Glomerular endothelial cell (primary cell): ENCODE measurements at places on chromosomes 4 and X.

- no peak for DNase-seq
Measured at GRCh38 chrX:70096052-70096451, 33.8 kb downstream of the OTUD6A start.

GRCh38 chr4:52704133-52704532 is 45.0 kb upstream of the USP46 start:
- DNase-seq: no peak

- DNase-seq: no peak
Measured at GRCh38 chr4:70705183-70706043, 16.4 kb upstream of the RUFY3 start.

DNA sequence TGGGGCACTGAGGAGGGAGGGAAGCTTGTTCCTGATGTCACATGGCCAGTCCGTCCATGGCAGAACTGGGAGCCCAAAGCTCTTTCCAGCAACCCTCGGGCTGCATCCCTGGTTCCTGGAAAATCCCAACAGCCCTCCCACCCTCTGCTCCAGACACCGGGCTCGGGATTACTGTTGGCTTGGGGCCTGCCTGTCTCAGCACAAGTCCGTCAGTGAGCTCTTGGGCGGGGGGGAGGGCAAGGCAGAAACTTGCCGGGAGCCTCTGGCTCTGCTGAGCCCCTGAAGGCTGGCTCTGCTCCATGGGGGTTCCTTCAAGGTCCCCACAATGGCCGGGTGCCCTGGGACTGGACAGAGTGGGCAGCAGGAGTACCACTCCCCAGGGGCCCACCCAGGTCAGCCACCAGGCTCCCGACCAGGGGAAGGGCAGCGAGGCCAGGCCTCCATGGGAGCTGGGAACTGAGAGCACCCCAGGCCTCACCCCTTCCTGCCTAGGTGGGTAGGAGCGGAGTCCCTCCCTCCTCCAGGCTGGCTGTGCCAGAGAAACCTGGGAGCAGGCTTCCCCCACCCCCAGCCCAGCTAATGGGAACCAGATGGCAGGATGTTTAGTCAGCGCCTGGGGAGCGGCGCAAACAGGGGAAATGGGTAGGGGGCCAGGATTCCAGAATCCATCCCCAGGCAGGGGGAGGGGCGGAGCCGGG is 6.4 kb upstream of the HAUS7 start:
- DNase-seq: no peak

DNA sequence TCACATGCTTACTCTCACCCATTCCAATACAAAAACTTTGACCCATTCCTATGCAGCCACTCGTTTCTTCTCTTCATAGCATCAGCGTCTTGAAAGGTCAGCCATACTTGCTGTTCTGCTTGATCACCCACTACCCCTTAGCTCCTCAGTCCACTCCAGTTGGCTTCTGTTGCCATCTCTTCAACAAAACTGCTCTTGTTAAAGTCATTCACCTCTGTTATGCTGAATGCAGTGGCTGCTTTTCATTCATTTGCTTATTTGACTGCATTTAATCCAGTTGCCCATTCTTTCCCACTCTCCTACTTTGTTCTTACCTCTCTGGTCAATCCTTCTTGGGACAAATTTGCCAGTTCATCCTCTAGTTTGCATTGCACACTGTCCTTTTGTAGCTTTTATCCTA is 24.9 kb downstream of the CEP135 start:
- DNase-seq: no peak

- DNase-seq: no peak
Measured at GRCh38 chr4:121669163-121669550, 27.6 kb downstream of the ANXA5 start.

- no peak for DNase-seq
Measured at GRCh38 chrX:118977424-118977823, 3.0 kb downstream of the LONRF3 start.

DNA sequence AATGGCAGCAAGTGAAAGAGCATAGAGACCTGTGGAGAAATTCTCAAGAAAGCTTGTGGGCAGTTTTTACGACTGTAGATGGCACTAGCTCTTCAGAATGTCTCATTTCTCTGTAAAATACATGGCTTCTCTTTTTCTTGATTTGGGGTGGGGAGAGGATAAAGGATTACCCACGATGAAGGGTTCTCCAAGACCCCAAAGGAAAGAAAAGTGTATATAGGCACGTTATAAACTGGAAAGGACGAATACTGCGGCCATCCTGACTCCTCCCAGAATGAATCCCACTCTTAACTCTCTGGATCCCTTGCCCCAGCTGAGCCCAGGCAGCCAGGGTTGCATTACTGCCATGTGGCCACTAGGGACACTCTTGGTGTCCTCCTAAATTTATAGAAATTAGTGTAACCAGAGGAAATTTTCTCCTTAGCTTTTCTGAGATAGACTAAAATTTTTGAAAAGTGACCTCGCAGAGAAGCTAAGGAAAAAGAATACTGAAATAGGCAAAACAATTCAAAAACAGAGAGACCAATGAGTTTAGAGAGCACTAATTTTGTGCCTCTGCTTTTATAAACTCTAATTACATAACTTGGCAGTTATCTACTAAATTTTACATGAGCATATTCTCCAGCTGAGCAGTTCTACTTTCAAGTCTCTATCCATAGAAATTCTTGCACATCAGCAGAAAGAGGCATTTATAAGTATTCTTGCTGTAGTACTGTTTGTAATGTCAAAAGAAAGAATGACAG is 37.8 kb upstream of the PCDH19 start:
- DNase-seq: peak; percentile 31

GRCh38 chr4:113756005-113756410 is 5.5 kb downstream of the CAMK2D start:
- DNase-seq: peak; percentile 47

DNA sequence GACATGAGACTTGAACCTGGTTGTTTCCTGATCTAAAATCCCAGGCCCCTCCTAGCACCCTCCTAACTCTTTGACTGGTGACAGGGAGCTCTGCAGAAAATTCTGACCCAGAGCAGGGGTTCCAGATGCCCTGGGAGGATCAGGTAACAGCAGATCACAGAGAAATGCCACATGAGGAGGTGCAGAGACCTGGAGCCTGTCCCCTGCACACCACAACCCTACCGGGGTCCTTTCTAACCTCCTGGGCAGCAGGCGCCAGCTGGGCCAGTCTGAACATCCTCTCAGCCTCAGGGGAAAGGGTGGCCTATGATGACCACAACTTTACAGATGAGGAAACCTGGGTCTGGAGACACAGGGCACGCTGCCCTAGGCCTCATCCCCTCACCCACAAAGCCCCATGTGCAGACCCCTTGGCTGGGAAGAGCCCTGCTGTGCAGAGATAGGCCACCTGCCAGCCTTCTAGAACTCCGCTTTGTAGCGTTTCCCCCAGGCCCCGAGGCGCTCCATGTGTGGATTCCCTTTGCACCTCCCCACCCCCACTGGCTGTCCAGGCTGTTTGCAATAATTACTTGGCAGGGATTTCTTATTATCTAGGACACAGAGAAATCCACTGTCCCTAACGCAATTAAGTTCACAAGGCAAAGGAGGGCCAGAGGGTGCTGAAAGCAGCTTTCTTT is 36.5 kb downstream of the WDR1 start:
- DNase-seq: no peak

GRCh38 chrX:56623316-56623715 is 59.9 kb downstream of the UBQLN2 start:
- DNase-seq: no peak

DNA sequence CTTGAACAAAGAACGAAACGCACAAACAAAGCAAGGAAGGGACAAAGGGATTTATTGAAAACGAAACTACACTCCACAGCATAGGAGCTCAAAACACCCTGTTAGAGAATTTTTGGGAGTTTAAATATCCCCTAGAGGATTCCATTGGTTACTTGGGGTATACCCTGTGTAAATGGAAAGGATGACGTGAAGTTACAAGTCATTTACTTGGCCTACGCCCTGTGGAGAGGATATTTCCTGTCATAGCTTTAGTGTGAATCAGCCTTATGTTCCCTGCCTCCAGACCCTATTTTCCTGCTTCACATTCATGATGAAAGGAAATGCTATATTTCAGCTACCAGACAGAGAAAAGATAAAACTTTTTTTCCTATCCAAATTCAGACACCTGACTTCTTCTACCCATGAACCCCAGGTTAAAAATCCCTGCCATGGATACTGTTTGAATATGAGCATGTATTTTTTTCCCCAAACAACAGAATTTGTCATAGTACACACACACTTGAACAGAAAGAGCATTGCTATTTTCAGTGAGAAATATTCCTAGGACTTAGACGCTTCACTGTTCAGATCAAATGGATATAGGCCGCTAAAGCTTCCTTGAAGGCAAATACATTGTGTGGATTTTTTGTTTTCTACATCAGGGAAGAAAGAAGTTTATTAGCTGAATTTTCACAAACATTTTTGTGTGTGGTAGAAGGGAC is 20.4 kb downstream of the PIN4 start:
- no peak for DNase-seq

- DNase-seq: no peak
Measured at GRCh38 chr4:3388471-3389232, 53.1 kb upstream of the HGFAC start.

DNA sequence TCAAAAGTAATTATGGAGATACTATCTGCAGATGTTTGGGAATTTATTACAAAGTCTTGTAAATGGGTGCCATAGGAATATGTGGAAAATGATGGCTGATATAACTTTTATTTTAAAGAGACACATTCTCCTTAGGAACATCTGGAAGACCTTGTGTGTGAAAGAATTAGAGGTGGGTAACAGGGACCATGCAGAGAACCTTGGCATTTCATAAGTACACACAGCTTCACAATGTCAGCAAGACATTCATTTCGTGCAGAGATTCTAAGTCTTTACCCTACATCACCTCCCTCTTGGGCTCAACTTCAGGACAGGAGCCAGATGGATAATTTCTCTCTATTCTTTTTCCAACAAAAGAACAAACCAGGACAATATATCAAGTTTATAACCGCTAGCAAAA is 458.1 kb upstream of the INTU start:
- DNase-seq: no peak

DNA sequence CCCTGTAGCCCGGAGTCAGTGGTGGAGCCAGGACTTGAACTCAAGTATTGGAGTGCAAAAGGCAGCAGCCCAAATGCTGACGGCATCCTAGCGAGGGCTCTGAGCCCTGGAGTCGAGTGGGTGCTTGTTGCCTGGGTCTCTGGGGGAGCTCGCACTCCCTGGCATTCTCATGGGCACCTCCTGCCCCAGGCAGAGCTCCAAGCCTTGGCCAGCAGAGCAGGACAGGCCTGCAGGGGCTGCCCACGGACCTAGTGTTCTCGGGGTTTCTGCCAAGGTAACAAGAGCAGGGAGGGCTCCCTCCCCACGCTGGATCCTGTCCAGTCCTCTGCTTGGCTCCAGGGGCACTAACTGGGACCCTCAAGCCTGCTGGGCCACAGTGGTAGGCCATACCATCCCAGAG is 17.6 kb upstream of the WFS1 start:
- no peak for DNase-seq

DNA sequence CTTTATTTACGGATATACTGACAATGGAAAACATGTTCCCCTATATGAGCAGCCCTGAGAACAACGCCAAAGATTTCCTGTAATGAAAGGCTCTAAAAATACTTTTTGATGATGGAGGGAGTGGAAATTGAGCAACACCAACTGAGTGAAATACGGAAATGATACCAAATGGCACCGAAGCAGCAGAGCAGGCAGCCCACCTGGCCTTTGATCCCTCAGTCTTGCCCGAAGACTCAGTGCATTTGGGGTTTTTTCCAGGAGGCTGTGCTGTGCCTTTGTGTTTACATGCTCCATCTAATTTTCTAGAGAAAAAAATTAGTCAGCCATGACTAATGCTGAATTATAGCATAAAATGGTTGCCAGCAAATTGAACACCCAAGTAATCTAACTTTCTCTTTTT is 169.9 kb upstream of the RBPJ start:
- DNase-seq: no peak

- no peak for DNase-seq
Measured at GRCh38 chr4:145939856-145940255, 1.2 kb upstream of the ZNF827 start.

DNA sequence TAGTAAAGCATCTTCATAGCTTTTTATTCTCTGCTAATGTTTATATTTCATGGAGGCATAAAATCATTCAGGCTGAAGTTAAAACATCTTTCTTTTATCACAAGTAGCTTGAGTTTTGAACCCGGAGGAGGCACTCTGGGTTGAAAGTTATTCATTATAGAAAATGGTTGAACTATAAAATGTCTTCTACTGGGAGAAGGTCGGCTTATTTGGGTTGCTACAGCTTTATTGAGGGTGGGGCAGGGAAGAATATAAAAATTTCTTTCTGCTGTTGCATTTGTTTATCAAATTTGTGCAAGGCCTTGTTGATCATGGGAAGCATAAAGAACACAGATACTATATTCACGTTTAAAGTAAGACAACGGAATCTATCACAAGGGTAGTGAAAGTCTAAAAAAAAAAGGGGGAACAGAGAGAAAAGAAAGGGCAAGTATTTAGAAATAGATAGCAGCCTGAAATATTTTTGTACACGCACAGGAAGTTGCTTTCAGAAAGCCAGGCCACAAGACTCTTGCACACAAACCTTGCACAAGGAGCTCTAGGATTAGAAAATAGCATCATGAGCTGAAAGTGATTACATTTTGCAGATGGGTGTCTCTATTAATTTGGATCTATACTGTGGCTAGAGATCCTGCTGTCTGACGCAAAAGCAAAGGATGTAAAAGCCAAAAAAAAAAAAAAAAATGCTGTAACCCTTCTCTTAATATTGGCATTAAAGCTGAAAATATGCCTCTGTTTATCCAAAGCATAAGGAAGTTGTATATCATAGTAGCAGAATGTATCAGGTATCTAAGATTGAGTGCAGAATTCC is 37.2 kb upstream of the FAM9C start:
- no peak for DNase-seq

DNA sequence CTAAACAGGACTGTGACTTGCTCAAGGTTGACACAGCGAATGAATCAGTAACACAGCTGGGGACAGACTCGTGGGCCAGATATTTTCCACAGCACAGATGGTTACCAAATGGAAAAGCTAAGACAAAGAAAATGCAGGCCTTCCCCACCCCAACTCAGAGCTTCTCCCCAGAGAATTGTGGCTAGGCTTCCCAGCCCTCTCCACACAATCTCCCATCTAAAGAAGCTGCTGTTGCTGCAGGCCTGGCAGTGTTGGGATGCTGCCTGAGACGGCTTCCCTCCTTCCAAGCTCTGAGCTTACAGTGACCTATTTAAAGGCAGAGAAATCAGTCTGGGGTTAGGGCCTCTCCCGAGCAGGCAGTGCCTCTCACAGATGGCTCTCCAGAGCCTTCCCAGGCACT is 46.5 kb upstream of the PGRMC1 start:
- DNase-seq: no peak

GRCh38 chr4:70632028-70632427 is 3.5 kb downstream of the ENAM start:
- peak; percentile 25 for DNase-seq

- peak; percentile 54 for DNase-seq
Measured at GRCh38 chr4:156293657-156294297, 340.1 kb upstream of the CTSO start.

- no peak for DNase-seq
Measured at GRCh38 chr4:180949424-180950213, 1293.6 kb upstream of the TENM3 start.

GRCh38 chr4:148770377-148770776 is 328.2 kb upstream of the NR3C2 start:
- DNase-seq: no peak

- DNase-seq: no peak
Measured at GRCh38 chr4:80101792-80102116, 28.7 kb upstream of the ANTXR2 start.
